ENCODE measurements at places on chromosomes 12 and 14.

GRCh38 chr14:42149609-42150261 lies 543.1 kb downstream of the LRFN5 start:
- no peak for DNase-seq

- no peak for DNase-seq
These were observed 27.9 kb downstream of the ESR2 start for GRCh38 chr14:64266239-64266638.

DNA sequence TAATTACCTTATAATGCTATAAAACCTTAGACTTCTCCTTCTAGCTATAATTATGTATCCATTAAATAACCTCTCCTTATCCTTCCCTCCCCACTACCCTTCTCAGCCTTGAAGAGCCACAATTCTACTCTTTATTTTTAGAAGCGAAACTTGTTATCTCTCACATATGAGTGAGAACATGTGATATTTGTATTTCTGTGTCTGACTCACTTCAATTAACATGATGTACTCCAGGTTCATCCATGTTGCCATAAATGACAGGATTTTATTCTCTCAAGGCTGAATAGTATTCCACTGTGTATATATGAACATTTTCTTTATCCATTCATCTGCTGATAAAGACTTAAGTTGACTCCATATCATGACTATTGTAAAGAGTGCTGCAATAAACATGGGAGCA lies 485.6 kb downstream of the FLRT2 start:
- no peak for DNase-seq

DNA sequence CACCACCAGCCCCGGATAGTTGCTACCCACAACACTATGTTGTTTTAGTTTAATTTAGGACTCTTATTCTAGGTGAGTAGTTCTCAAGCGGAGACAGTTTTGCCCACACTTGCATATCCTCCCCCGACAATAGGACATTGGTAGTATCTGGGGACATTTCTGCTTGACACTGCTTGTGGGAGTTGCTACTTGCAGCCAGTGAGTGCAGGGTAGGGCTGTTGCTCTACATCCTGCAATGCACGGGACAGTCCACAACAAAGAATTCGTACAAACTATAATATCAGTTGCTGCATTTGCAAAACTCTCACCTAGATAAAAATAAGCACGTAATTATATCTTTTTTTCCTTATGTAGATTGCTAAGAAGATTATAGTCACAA lies 111.8 kb upstream of the DNM1L start:
- DNase-seq, result no peak

- no peak for DNase-seq
These were observed 75.6 kb upstream of the HECTD1 start for GRCh38 chr14:31283153-31283552.

DNA sequence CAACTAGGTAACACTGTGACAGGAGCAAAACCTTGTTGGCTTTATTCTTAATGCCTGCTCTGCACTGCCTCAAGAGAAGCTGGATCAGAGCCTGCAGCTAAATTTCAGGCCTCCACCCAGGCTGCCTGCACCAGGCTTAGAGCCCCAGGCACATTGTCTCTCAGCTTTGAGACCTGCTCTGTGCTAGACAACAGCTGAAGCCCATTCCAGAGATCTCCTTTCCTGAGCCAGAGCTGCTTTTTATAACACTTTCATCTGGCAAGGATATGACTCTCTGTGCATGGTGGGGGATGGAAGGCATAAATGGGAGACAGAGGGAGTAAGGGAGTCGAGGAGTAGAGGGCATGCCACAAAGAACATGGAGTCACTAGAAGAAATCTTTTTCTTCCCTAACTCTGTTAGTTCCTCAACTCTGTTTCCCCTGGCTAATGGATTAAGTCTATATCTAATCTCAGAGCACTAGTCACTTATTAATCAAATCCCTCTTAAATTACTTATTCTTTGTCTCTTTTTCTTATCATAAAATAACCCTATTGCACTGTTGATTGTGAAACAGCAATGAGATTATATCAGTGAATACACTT lies 27.1 kb upstream of the LUM start:
- peak; percentile 12 for DNase-seq

GRCh38 chr14:64060648-64061096 lies 207.9 kb downstream of the SYNE2 start:
- DNase-seq, result no peak

DNA sequence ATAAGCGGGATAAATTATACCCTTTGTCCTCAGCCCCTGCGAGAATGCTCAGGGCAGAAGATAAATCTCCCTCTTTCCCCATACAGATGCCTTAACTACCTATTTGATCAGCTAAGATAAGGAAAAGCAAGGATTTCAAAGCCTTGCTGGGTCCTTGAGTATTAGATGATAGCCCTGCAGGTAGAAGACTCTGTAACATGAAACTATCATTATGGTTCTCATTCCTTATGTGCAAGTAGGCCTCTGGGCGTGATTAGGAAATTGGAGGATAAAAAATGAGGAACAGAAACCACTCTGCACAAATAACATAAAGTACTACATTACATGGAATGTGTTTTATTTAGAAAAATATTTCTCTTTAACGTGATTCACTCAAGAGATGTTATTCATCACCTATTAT lies 14.5 kb upstream of the WDR89 start:
- DNase-seq, result no peak

DNA sequence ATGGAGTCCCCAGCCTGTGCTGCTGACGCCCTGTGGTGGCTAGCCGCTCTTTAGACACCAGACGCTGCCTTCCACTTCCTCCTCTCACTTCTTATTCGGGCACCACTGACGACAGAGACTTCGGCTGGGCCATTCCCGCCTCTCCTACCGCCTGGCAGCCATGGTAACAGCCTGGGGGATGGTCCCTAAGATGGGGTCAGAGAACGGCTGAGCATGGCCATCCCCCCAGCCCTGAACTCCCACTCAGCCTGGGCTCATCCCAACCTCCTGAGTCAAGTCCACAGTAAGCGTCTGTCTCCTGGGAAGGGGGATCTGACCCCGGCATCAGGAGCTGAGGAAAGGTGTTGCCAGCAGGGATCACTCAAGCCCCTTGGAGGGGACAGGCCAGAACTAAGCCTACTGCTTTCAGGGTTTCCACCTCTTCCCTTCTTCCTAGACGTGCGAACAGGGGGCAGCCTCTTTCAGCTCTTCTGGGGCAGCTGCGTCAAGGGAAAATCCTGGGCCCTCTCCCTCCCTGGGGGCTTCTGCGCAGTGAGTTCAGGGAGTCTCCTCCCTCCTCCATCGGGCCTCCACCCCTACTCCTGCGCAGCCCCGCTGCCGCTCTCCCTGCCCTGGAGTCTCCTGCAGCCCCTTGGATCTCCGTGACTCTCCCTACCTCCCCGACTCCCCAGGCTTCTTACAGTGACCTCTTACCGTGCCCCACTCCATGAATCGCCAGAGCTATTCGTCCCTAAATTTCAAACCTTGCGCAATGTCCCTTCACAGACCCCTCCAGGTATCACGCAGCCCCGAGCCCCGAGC lies 643 bp upstream of the TAMALIN start:
- no peak for DNase-seq

DNA sequence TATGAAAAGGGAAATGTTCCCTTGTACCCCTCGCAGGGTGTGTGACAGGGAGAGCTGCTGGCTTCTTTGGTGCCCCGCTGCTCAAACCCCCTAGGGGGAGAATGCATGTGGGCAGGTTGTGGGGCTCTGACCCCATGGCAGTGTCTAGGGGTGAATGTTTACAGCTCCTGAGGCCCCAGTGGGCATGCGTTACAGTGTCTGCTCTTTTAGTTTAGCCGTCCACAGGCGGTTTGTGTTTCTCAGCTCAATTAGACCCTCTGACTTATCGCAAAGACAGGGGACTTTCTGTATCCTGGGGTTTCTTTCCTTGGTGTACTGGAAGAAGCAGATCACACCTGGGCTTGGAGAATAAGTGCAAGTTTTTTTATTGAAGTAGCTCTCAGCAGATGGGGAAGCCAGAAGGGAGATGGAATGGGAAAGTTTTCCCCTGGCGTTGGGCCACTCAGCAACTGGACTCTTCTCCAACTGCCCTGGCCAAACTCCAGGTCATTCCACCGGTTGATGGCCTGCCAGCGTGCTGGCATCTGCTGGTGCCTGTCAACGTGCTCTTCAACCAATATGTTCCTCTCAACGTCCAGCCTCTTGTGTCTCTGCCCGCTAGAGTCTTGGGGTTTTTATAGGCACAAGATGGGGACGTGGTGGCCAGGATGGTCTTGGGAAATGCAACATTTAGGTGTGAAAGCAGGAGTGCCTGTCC lies 720.9 kb downstream of the FSCB start:
- DNase-seq, result no peak

DNA sequence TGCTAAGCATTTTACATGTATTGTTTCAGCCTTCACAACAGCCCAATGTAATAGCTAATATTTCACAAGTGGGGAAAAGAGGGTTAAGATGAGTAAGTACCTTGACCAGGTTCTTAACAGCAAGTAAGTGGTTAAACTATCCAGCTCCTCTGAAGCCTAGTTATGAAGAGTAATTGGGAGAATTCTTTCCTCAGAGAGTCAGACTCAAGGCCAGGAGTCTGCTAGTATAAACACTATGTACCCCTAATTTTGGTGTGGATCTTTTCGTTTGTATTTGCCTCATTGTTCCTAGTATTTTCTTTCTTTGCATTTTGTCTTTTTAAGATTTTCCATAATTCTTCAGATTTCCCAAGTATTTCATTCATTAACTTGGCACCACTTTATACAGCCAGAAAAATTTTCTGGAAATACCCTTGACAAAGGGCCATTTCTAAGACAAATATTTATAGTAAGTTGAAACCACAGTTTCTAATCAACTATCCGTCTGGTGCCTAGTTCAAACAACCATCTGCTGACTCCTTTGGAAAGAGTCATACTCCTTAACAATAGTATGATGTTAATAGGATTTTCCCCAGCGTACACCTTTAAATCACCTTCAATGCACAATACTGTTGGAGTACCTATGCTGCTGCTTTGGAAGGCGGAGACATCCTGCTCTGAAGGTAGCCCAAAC lies 81.2 kb downstream of the SCAF11 start:
- DNase-seq, result no peak

- no peak for DNase-seq
These were observed 82.6 kb downstream of the TAOK3 start for GRCh38 chr12:118290130-118290529.

GRCh38 chr12:12244341-12244740 lies 22.5 kb downstream of the LRP6 start:
- DNase-seq, result no peak

GRCh38 chr12:113065126-113066007 lies 8.8 kb downstream of the DTX1 start:
- DNase-seq, result no peak

- DNase-seq, result peak; percentile 95
These were observed 2.8 kb upstream of the TMEM52B start for GRCh38 chr12:10175846-10176636.

- no peak for DNase-seq
These were observed 39.3 kb downstream of the CCDC177 start for GRCh38 chr14:69535230-69535848.

- no peak for DNase-seq
These were observed 17.9 kb upstream of the CFAP54 start for GRCh38 chr12:96471368-96472050.

DNA sequence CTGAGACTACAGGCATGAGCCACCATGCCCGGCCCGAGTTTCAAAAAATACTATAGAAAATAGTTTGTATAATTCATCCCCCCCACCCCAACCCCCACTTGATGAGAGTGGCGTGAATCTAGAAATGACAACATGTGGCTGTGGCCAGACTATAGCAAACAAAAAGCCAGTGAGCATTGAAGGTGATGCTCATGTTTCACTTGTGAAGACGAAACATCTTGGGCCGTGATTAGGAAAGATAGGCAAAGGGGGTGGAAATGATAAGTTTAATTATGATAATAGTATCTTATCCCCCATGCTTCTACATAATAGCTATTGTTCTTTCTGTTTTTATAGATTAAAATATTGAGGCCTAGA lies 8.5 kb downstream of the BORCS5 start:
- DNase-seq, result no peak

DNA sequence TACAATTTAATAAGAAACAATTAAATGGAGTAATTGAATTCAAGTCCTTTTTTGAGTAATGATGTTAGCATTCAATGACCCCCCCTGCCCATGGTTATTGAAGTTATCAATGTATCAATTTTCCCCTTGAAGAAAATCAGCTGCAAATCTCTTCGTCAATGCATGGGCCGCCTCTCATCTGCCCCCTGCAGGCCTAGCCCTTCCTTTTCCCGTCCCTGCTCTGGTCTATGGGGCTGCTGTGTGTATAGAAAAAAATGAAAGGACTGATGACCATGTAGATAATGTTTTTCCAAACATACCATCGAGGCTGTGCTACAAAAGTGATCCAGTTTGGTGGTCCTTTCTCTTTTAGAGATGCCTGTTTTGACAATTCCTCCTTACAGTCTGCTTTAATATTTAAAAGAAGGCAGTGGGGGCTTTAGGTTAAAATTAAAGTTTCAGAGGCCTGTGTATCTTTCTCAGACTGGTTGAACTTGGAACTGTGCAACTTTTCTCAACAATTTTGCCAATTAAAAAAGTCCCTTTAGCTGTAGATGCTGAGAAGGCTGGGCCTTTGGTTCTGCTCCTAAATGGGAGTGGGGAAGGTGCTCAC lies 98.4 kb downstream of the APAF1 start:
- no peak for DNase-seq

DNA sequence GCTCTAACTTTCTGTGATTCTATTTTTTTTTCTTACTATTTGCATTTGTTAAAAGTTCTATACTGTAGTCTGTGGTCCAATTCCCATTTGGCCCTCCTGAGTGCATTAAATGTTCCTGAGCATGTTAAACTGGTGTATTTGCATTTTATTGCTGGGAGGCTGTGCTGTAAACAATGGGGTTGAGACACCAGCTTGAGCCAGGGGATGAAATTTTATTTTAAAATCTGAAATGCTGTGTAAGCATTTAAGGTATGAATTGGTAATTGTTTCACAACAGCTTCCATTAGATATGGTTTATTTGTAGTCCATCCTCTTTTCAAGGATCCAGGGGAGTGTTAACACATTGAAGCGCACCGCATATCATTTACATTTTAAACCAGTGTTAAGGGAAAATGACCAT lies 89.9 kb upstream of the RFX4 start:
- no peak for DNase-seq

- DNase-seq, result no peak
These were observed 76.3 kb downstream of the MAP1LC3B2 start for GRCh38 chr12:116635487-116635886.

All from large intestine (tissue), 12 donors.